ENCODE measurements at places on chromosomes 2 and 18.

- DNase-seq, result no peak
Measured at GRCh38 chr2:206937555-206937954, 1.8 kb upstream of the CPO start.

DNA sequence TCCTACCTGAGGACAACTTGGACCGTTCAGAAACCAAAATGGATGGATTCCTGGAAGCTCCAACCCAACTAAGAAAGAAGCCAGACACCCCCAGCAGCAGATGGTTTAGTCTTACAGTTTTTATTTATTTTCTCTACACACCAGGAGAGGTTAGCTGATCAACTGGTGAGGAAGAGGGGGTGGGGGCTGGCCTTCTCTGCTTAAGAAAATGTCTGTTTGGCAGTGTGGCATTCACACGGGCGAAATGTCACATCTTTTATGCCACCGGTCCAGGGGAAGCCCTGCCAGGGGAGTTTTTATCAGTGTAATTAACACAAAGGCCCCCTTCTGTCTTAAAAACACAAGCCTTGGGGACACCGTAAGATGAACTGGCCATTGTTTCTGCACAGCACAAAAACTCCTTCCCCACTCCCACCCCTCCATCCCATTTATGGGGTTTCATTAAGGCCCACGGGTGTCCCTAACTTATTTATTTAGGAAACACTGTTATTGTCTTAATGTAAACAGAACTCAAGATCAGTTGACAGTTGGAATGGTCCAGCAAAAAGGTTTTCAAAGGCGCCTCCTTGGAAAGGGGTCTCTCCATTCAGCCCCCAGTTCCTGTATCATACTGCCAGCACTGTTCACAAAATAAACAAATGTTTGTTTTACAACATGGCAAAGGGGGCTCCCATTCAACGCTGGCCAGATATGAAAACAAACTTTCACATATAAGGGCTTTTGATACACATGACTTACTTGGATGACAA lies 217.0 kb downstream of the C1D start:
- no peak for DNase-seq

DNA sequence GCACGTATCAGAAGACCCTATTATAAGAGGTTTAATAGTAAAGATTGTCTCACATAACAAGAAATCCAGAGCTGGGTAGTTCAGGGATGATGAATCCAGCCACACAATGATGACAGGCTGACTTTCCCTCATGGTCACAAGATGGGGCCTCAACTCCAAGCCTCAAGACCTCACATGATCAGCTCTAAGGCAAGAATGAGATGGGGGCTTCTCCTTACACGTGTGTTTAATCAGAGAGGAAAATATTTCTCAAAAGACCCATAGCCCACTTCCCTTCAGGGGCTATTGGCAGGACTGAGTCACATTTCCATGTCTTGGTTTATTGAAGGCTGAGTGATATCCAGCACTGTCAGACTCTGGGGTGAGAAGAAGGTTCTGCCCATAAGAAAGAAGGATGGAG lies 100.2 kb upstream of the FOSL2 start:
- DNase-seq, result peak; percentile 6

DNA sequence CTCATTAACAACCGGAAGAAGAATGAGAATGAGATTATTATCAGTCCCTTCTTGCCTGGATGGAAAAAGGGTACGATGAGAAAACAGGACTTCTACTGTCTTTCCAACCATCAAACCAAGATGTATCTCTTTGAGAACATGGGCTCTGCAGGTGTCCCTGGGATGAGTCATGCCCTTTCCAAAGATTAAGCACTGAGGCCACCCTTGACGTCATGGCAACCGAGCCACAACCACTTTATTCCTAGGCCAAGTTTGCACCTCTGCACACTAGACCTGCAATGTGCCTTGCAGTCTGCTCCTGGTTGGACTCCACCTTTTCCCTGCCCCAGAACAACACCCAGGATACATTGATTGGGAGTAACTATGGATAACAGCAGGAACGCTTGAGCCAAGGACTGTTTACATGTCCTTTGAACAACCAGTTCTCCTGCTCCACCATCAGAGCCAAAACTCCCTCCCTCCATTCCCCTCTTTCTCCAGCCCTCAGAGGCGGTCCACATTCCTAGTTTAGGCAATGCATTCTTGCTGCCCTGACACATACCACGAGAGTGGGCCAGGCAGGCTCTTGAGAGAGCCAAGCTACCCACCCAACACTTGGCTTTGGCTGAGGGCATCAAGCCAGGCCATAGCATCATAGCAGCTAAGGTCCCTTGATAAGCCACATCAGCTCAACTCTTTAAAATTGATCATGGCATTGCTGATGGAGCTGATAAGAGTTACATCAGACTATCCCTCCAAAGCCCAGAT lies 310.7 kb downstream of the TNS1 start:
- DNase-seq, result no peak

GRCh38 chr18:59744271-59744721 lies 47.1 kb upstream of the CCBE1 start:
- no peak for DNase-seq

DNA sequence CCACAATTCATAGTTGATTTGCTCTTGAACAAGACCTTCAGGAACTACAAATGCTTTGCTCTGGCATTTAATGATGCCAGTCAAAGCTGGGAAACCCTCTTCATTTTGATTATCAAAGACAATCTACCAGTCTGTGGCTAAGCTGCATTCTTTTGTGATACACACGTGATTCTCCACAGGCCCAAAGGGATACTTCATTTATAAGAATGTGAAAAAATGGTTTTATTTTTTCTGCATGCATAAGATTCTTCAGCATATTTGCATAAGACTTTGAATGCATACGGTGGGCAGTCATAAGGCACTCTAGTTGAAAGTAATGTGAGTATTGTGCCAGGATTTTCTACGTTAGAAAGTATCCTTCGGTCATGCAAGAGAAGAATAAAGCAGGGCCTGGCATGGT lies 33.0 kb upstream of the ARL5A start:
- no peak for DNase-seq

GRCh38 chr2:75480971-75481836 lies 79.5 kb downstream of the EVA1A start:
- no peak for DNase-seq

DNA sequence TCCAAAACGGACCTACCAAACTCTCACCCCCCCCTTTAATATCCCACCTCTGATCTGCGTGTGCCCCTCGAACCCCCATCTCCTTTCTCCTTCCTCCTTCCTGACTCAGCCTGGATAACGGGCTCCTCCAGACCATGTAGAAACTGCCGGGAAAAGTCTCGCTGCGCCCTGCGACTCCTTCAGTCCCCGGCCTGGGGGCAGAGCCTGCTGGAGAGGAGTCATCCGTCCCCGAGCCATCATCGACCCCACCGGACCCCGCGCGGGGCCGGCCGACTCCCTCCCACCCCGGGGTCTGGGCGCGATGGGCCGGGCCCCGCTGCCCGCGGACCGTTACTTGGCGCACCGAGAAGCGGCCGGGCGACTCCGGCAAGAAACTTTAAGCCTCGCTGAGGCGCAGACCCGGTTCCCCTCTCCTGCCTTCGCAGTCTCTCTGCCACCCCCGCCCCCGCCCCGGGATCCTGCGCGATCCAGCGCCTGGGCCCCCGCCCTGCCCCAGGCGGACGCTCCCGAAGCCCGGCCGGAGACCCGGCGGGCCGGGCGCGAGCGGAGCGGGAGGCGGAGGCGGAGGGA lies 3.4 kb downstream of the ZEB2 start:
- DNase-seq, result no peak

Measured in stimulated activated CD4-positive, alpha-beta T cell treated with anti-CD3 and anti-CD28 coated beads, Interleukin-1b, Interleukin-23, amount 100 ng/mL, for 48 hours (primary cell).